ENCODE measurements at places on chromosomes 12 and 14.

GRCh38 chr12:89863968-89864367 lies 155.3 kb upstream of the ATP2B1 start:
- DNase-seq: no peak

- no peak for DNase-seq
Measured at GRCh38 chr12:8012651-8013309, 19.7 kb upstream of the FOXJ2 start.

GRCh38 chr14:72451054-72451972 lies 442.6 kb downstream of the DPF3 start:
- DNase-seq: peak; percentile 39

- DNase-seq: no peak
Measured at GRCh38 chr12:113384778-113385177, 18.9 kb downstream of the SDS start.

GRCh38 chr12:71870416-71870815 lies 30.9 kb downstream of the TBC1D15 start:
- no peak for DNase-seq

- no peak for DNase-seq
Measured at GRCh38 chr14:101197595-101198397, 294.3 kb upstream of the RTL1 start.

DNA sequence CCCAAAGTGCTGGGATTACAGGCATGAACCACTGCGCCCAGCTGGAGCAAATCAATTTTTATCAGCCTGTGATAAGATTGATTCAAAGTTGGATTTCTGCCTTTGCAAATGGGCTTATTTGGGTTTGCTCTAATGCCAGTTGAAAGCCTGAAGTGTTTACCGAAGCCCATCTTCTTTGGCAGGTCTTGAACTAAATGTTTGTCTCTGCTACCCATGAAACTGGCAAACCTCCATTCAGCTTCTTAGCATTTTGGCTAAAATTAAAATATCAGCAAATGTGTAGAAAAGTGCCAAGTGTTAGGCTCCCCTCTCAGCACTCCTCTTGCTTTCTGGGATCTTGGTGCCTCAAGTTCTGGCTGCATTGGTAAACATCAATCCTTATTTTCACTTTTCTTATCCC lies 61.5 kb downstream of the MGAT4C start:
- no peak for DNase-seq

DNA sequence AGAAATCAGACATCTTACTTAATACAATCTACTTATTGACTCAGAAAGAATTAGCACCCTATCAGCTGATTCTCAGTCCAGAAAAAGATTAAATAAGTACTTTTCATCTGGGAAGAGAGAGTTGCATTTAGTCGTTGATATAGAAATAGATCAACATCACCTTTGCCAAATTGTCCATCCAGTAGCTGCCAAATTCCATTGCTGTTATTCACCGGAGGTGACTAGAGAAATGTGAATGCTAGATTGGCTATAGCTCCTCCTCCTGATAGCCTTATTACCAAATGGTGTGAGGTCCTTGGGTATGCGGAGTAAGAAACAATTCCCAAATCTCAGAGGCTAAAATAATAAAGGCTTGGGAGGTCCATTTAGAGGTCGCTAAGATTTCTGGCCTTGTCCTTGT lies 723.3 kb upstream of the FLRT2 start:
- DNase-seq: no peak

DNA sequence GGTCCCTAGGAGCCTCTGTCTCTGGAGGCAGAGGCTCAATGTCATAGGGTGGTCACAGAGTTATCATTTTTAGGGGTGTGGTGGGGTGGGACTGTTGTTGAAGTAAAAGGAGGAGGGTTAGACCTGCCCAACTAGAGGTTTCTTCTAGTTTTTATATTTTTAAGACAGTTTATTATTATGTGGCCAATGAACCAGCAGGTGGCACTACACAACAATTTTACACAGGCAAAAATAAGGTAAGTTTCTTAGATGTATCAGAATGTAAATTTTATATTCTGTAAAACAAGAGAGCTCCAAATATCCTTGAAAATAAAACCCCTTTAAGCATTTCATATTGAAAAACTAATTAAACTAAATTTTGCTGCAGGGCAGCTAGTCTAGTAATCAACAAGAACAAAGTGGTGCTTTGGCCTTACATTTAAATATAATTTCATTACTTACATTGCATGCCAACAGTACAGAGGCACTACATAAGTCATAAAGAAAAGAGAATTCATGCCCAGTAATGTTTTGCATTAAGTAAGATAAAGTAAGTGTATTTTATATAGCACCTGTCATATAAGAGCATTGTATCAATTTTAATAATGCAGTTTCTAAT lies 22.2 kb upstream of the OVCH1 start:
- DNase-seq: peak; percentile 9

DNA sequence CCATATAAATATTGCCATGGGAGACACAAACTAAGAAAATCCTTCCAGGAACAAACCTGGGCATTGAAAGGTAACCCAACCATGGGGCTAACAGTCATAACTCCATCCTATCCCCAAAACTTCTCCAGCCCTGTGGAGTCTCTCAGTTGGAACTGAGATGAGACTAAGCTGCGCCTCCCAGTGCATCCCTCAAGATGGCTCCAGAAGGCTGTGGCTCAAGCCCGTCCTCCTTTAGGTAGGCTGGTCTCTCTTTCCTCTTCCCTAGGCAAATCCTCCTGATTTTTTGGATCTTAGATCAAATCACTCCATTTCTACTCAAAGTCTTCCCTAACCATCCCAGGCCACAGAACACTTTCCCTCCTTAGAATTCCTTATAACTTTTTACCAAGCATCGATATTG lies 364.3 kb upstream of the CCDC196 start:
- DNase-seq: peak; percentile 37

DNA sequence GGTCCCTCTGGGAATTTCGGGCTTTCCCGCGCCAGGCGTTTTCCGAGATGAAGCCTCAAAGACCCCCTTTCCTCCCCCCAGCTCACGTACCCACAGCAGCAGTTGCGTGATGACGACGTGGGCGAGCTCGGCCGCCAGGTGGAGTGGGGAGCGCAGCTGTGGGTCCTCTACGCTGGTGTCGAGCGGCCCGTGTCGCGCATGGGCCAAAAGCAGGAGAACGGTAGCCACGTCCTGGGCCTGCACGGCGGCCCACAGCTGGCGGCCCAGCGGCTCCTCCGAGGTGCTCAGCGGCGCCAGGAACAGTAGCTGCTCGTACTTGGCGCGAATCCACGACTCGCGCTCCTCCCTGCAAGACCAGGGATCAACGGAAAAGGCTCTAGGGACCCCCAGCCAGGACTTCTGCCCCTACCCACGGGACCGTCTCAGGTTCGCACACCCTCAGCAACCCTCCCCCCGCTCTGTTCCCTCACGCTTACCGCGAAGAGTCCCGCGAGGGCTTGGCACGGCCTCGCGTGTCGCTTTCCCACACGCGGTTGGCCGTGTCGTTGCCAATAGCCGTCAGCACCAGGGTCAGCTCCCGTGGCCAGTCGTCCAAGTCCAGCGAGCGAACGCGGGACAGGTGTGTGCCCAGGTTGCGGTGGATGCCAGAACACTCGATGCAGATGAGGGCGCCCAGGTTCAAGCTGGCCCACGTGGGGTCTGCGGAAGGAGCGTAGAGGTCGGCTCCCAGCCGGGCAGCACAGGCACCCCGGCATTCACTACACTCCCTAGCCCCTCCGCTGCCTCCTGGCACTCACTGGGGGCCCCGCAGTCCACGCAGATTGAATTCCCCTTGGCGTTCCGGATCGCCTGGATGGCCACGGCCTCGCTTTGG lies 11.4 kb downstream of the AGAP2 start:
- DNase-seq: peak; percentile 52

DNA sequence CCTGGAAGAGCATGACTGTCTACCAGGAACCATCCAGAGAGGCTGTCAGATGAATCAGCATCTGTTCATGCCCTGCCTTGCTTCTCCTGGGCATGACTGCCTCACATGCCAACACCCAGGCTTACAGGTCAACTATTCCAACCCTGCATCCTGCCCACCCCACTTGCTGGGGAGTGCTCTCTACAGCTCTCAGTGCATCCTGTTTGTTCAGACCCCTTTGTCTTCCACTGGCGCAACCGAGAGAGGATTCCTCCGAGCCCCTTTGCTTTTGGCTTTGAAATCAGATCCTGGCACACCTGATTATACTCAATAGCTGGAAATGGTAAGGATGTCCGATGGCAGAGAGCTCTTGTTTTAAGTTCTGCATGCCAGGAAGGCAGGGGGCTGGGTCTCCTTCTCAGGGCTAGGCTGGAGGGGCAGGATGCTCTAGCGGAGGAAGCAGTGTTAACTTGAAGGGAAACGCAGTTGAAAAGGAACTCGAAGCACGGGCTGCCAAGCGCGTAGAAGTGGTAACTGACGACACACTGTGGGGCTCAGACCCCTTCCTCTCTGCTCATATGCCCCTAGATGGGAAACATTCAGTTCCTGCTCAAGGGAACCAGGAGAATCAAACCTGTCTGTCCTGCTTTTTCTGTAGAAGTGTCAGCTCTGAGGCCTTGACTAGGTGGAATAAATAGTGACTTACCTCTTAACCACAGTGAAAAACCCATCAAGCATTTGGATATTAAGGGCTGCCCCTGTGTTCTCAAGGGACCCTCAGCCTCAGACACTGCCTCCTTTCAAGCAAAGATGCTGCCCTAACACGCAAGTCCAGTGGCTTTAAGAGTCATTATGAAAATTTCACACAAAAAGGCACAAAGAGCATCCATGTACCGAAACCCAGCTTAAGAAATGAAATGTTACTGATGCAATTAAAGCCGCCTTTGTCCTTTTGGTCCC lies 297.5 kb downstream of the ZFP36L1 start:
- no peak for DNase-seq

DNA sequence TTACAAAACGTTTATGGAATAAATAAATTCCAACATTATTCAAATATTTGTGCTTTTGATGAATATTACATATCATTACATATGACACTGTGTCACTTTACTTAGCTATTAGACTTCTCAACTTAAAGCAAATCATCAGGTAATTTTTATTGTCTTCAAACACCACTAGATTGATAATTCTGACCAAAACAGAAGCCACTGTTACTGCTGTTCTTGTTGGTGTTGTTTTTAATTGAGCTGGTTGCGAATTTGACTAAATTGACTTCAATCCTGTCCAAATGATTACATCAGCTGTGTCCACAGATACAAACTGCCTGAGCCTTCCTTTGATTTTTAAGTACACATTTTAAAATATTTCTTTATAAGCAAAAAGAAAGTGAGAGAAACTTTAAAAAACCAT lies 29.2 kb downstream of the PRKD1 start:
- DNase-seq: no peak

DNA sequence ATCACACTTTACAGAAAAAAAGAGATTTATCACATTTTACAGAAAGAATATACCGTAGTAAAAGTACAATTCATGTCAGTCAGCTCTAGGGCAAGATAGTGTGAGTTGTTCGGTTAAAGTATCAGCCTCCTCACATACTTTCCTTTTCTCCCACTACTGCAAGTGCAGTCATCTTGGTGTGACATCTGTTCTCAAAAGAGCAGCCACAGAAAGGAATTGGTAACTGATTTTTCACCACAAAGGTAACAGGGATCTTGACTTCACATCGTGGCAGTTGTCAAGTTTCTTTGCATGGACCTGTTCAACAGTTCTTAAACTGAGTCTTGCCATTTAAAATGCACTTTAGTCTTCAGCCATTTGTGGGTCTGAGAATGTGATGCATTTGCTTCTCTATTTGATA lies 5.0 kb upstream of the E2F7 start:
- DNase-seq: no peak

DNA sequence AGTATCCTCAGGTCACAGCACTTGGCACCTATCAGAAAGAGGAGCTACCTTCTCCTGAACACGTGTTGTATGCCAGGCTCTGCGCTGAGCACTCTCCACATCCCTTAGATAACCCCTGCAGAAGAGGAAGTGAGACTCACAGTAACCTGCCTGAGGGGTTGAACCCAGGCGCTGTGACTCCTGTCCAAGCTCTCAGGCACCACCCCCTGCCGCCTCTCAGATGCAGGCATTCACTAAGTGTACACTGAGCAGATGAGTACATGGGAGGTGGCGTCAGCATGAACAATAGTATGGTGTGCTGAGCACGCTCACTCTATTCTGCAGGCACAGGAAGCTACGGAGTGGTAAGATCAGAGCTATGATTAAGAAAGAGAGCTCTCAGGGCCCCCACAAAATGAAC lies 21.0 kb upstream of the RIC8B start:
- DNase-seq: no peak

GRCh38 chr12:62268956-62269355 lies 8.8 kb downstream of the USP15 start:
- DNase-seq: no peak

- no peak for DNase-seq
Measured at GRCh38 chr12:121227294-121227693, 17.4 kb downstream of the P2RX4 start.

DNA sequence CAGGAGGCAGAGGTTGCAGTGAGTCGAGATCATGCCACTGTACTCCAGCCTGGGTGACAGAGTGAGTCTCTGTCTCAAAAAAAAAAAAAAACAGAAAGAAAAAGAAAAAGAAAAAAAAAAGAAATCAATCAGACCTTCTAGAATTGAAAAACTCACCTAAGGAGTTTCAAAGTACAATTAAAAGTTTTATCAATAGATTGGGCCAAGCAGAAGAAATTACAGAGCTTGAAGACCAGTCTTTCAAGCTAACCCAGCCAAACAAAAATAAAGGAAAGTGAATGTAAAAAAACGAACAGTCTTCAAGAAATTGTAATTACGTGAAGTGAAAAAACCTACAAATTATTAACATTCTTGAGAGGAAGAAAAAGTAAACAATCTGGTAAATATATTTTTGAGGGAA lies 93.0 kb downstream of the IPO8 start:
- no peak for DNase-seq

DNA sequence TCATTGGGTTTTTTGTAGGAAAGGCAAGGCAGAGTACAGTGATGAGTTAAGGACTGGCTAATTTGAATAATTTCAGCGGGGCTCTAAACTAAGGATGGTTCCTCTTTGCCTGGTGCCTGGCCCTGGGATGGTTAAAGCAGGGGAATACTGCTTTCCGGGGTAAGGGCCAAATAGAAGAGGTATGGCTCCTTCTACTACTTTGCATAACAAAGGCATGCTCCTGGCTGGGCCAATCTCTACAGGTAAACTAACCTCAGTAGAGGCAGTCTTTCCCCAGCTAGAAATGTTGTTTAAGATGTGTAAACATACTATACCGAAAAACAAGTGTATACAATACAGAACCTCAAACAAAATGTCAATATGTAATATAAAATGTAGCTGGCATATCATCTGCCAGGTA lies 1239.0 kb downstream of the SLC16A7 start:
- DNase-seq: no peak

GRCh38 chr12:14650789-14651188 lies 45.6 kb downstream of the GUCY2C start:
- no peak for DNase-seq

DNA sequence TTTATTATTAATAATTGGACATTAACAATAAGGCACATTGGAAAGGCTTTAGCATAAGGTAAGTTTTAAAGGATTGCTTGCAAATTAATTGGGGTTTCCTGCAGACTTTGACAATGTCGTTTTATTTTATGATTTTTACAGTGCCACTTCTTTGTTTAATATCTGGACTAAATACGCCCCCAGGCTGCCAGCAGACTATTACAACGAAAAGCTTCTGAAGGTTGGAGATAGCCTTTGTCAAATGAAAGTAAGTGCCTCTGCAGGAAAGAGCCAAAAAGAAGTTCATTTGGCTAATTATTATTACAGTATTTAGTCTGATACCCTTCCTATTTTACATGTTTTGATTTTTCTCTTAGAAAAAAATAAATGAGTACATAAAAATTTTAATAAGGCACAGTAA lies 11.3 kb downstream of the CFAP54 start:
- no peak for DNase-seq
